ENCODE measurements at places on chromosomes 7 and 10.

DNA sequence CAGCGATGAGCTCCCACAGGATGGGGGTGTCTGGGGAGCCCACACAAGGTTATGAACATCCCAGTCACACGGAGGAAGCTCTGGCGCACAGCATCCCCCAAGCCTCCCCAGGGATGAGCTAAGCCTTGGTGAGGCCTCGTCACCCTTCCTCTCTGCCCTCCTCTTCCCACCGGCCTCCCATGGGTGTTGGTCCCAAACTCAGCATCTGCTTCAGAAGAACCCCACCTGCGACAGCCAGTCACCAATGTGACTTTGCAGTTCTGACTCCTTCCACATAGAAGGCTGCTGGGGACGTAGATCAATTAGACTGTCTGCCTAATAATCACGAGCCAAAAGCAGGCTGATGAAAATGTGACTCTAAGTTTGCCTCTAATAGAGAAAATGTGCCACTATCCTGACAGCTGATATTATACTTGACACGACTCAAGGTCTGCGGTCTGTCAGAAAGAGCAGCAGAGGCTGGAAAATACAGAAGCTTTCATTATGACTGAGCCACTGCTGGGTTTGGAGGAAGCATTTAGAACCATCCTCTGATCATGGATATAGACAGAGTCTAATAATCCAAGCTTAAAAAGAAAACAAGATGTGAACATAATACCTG lies 116.0 kb upstream of the PFKP start:
- H3K27me3 ChIP-seq, result no peaks in the 10 kb centered on the region
- no peak for DNase-seq
- H3K27ac ChIP-seq, result no peak overlapping the region
- no peaks in the 10 kb centered on the region for H3K4me1 ChIP-seq

- no peaks in the 10 kb centered on the region for H3K27me3 ChIP-seq
- H3K4me3 ChIP-seq, result no peak overlapping the region
- no peaks in the 10 kb centered on the region for H3K4me1 ChIP-seq
- no peak for DNase-seq
- H3K36me3 ChIP-seq, result no peaks in the 10 kb centered on the region
These were observed 156.2 kb upstream of the LAMB4 start for GRCh38 chr7:108286290-108286904.

- no peaks in the 10 kb centered on the region for H3K27me3 ChIP-seq
- no peak overlapping the region for H3K27ac ChIP-seq
- H3K4me1 ChIP-seq, result no peaks in the 10 kb centered on the region
- no peak for DNase-seq
- H3K4me3 ChIP-seq, result no peak overlapping the region
These were observed 5.9 kb upstream of the NPFFR1 start for GRCh38 chr10:70289739-70290138.

DNA sequence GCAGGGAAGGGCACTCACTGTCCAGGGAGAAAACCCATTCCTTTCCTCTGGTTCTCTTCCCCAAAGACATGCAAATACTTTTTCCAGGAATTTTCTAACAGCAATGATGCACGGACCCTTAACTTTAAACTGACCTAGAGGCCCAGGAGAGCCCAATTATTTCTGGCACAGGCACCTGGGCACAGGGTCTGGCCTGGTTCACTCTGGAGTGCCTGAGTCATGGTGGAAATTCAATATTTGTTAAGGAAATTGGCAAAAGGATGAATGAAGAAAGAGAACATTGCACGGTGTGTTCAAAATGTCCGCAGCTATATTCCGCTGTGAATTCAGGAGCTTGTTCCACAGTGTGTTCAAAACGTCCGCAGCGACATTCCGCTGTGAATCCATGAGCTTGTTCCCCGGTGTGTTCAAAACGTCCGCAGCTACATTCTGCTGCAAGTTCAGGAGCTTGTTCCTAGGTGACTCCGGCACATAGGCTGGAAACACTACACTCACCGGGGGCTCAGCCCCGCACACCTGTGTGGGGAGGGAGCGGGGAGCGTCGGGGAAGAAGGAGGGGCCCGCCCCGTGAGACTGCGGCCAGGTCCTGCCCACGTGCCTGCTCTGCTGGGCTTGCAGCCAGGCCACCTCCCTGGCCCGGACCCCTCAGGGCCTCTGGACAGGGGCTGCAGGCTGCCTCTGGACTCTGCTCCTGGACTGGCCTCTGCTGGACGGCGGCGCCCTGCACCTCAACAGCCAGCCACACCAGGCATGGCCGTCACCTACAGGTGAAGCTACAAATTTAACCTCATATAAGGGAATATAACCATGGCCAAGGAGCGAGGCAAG lies 72.0 kb upstream of the FAM20C start:
- H3K4me3 ChIP-seq, result no peak overlapping the region
- peaks cover 6% of the 10 kb centered on the region for H3K27me3 ChIP-seq
- H3K4me1 ChIP-seq, result peaks cover 29% of the 10 kb centered on the region
- no peaks in the 10 kb centered on the region for H3K36me3 ChIP-seq
- H3K27ac ChIP-seq, result no peak overlapping the region

GRCh38 chr7:27254625-27255024 lies 12.0 kb downstream of the EVX1 start:
- no peak for DNase-seq
- H3K4me1 ChIP-seq, result peaks cover 5% of the 10 kb centered on the region
- peaks cover 59% of the 10 kb centered on the region for H3K27me3 ChIP-seq
- no peaks in the 10 kb centered on the region for H3K36me3 ChIP-seq

DNA sequence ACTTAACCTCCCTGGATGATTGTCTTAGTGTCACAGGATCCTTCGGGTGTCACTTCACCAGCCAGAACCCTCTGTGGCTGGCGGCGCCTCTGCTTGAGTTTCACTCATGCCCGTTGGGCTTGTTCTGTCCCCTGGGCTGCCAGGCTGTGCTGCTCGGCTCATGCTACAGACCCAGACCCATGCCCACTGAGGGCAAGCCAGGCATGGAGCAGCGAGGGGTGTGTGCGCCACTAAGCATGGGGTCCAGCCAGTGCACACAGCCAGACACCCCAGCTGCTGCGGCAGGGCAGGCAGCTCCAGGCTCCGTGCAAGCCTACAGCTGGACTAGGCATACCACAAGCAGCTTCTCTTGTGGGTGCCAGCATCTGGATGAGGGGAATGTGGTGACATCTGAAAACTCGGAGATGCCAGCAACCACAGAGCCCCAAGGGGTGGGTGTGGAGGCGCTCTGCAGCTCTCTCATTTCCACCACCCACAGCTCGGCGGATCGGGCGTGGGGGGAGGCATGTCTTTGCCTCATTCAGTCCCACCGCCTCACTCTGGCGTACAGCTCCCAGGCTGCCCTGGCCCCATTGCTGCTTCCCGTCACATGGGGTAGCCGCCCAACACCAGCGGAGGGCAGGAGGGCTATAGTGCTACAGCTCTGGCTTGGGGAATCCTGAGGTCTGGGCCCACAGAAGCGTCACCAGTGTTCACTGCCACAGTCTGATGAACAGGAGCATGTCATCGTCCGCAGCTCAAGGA lies 269.6 kb upstream of the LRGUK start:
- DNase-seq, result no peak
- no peak overlapping the region for H3K27ac ChIP-seq
- H3K4me3 ChIP-seq, result no peak overlapping the region
- no peaks in the 10 kb centered on the region for H3K27me3 ChIP-seq
- H3K36me3 ChIP-seq, result no peaks in the 10 kb centered on the region

Measured in H1 (cell line).